ENCODE measurements at places on chromosomes 5 and 9.

DNA sequence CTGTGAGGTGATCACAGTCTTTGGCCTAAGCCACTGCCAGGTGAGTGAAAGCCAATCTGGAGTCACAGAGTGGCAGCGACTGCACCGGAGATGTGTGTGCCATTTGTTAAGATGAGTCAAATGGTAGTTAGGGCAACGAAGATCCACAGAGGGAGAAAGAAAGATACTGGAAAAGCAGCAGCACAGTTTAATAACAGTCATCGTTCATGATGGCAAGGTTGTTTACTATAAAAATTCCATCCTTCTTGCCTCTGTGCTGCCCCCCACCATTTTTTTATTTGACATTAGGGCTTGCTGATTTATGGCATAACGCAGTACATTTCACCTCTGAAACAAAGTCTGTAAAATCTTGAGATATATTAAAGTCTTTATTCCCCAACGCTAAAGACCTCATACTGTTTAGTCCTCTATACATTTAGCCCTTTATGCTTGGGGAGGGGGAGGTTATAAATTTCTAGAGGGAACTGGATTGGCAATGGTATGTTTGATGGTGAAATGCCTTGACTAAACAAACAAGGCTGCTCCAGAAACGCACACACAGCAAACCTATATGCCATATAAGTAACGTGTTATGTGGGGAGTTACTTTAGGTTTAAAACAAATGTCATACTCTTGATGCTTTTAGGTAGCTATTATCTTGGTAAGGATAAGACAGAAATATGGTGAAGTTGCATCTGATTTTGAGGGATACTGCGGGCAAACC is 55.8 kb upstream of the ABL1 start:
- no peak for DNase-seq

GRCh38 chr5:54876976-54877375 is 108.4 kb downstream of the ESM1 start:
- DNase-seq: no peak

DNA sequence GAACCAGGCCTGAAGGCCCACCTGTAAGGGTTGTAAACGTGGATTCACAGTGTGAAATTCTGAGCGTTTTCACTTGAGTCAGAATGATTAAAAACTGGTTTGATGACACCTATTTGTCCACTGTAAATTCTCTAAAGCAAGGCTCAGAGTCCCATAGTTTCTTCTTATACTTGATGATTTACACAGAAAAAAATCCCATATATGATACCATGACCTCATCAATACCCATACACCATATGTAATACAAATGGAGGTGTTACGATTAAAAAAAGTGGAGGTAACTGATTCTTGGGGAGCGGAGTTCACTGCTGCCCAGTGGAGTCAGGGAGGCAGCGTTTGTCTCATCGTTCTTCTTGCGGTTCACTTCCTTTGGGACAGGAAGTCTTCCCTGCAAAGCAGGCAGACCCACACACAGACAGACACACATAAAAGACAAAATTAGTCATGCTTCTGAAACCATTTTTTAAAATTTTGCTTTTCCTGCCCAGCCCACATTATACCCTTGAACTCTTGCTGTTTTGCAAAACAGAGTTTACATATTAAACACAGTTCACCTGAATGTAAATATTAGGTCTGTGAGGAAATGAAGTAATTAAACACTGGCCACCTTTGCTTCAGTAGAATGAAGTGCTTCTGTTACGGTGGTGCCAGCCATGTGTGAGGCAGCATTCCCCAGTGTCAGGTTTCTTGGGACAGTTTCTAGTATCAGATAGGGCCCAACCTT is 26.2 kb downstream of the NREP start:
- no peak for DNase-seq

- no peak for DNase-seq
These were observed 695.5 kb downstream of the SLCO4C1 start for GRCh38 chr5:101600614-101601013.

- peak; percentile 6 for DNase-seq
These were observed 4.3 kb downstream of the MTRR start for GRCh38 chr5:7873216-7873615.

DNA sequence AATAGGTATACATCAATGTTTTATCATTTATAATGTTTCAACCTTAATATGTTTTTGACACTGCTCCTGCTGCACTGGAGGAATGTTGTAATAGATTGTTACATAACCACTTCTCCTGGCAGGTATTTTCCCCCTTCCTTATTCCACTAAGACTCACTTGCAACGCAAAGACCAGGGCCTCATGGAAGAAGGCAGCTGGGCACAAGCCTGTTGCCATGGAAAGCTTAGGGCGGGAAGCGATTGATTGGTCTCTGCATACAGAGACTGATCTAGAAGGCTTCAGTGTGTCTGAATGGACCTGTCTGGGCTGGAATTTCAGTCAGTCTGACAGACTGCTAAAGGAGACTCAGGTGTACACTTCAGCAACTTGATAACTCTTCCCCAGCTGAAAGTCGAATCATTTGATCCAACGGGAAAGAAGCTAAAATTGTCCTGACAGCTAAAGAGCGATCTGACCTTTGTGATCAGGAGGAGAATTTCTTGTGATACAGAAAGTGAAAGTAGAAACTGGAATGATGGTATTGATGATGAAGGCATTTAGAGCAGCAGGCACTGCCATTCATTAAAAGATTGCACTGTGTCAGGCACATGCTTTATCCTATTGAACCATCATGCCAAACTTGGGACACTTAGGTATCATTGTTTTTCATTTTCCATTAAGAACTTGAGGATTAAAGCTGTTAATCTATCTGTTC is 65.1 kb downstream of the GRIA1 start:
- DNase-seq: no peak

DNA sequence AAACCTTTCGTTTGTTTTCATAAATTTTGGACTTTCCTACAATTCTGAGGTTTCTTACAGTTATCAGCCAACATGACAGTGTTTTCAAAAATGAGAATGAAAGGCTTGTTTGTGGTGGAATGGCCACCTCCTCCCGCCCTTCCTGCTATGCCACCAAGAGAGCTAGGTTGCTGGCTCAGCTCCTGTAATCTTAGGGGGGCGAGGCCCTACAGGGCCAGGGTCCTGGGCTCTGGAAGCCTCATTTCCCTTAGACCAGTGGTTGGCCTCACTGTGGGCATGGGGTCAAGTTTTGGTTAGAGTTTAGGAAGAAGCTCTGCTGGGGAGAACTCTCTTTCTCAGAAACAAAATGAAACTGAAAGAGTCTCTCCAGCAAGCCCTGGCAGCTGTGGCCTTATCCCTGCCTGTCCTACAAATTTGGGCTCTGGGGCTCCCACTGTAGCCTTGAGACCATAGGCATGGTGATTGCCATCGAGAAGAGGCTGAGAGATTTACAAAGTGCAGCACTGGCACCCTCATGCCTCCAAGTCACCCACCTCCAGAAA is 66.2 kb downstream of the IRX1 start:
- no peak for DNase-seq

GRCh38 chr5:115262321-115263077 is at the start of gene PGGT1B:
TSS of gene PGGT1B (minus strand) at chr5:115262877. CDS start at chr5:115262851, 26 bp downstream.
- DNase-seq: peak; percentile 58

GRCh38 chr5:40507095-40507494 is 172.6 kb upstream of the PTGER4 start:
- DNase-seq: no peak

GRCh38 chr5:156798201-156798600 is 51.9 kb upstream of the PPP1R2B start:
- DNase-seq: no peak

DNA sequence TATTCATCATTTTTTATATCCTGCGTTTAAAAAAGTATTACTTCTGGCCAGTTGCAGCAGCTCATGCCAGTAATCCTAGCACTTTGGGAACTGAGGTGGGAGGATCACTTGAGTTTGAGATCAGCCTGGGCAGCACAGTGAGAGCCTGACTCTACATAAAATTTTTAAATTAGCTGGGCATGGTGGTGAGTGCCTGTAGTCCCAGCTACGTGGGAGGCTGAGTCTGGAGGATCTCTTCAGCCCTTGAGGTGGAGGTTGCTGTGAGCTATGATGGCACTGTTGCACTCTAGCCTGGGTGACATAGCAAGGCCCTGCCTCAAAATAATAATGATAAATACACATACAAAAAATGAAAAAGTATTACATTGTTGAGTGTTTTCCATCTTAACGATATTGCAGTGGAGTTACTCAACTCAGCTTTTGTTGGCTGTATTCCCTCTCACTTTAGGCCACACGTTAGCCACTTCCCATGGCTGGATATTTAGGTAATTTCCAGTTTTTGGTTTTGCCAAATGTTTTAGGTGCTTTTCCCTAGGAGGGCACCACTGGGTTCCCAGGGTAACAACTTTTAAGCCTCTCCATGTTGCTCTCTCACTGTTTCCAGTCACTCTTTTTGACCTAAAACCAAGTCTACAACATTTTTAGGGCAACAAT is 20.6 kb downstream of the SHB start:
- DNase-seq: no peak

DNA sequence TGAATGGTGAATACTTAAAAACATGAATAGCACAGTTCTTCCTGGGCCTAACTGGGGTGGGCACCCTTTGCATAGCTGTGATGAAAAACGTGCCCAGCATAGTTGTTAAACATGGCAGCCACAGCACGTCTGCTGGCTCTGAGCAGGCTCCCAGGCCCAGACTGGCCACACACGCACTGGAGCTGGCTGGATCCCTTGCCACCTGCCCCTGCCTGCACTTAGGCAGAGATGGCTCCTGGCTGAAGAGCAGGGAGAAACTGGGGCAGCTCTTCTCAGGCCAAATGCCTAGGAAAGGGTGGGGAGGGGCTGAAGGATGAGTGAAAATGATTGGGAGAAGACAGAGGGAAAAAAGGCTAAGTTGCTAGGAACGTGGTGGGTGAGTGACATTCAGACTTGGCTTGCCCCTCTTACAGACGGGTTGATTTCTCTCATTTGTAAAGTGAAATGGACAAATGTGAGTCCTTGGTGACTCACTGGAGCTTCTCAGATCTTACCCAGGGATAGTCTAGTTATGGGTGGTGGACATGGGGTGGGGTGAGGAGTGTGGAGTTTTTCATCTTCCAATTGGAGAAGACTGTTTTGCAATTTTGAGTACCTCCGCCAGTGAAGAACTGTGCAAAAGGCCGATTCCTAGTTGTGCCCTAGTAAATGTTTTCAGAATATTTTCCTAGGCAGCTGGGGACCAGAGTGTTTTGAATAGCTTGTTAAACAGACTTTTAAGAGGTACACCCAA is 42.4 kb downstream of the TRIO start:
- DNase-seq: no peak

- no peak for DNase-seq
These were observed 72.4 kb upstream of the MPDZ start for GRCh38 chr9:13351778-13352386.

GRCh38 chr5:95134326-95134725 is 150.6 kb downstream of the MCTP1 start:
- no peak for DNase-seq

DNA sequence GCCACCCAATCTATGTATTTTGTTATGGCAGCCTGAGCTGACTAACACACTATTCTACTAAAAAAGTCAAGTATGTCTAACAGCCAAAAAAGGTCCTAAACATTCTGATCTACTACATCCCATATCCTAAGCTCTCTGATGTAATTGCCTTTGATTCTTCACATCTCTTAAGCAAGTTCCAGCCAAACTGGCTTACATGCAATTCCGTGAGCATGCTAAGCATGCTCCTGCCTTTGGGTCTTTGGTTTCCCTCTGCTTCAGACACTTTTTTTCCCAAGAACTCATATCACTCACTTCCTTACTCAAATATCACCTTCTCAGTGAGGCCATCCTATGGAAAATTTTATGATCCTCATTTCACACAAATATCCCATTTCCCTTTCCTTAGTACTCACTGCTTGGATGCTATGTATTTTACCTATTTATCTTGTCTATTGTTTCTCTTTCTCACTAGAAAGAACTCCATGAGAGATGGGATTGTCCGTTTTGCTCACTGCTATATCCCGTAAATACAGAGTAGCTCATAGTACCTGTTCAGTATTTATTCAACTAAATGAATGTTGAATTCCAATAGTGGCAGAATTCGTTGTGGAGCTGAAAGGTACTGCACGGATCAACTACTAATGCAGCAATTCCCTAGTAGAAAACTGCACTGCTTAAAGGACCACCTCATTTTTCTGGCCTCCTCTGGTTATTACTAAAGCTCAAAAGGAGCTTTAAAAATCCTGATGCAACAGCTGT is 2.3 kb upstream of the SLC12A2 start:
- no peak for DNase-seq

- DNase-seq: no peak
These were observed 31.5 kb downstream of the PAX5 start for GRCh38 chr9:37002413-37003217.

DNA sequence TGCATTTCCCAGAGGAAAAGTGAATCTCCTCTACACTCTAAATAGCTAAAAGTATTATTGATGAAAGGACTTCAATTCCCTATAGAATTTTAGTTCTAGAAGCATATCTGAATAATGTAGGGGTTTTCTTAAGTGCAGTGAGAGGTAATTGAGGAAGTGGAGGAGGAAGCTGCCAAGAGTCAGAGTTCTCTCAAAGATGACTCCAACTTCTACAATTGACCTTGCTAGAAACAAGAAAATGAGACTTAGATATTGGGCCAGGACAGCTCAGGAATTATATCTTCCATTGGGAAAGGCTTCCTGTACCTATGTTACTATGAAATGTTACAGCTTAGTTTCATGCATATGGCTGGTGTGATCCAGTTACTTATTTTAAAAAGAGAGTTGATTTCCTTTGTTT is 10.4 kb upstream of the F2R start:
- no peak for DNase-seq

- DNase-seq: no peak
These were observed 22.4 kb downstream of the CXXC5 start for GRCh38 chr5:139670369-139671095.

DNA sequence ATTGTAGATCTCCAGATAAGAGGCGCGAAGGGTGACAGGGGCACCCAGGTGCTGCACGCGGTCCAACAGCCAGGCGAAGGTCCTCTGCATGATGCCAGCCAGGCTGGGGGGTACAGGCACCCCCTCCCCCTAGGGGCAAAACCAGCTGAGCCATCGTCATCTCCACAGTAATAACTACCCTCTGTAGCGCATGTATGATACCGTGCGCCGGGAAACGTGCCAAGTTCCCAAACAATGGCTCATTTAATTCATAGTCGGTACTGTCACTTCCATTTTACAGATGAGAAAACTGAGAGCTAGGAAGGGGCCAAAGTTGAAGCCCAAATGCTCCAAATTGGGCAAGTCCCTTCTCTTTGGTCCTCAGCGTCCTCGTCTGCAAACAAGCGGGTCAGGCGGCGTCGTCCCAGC is 1.5 kb downstream of the KIF12 start:
- DNase-seq: no peak

GRCh38 chr9:2478421-2478820 is 143.2 kb upstream of the VLDLR start:
- no peak for DNase-seq

DNA sequence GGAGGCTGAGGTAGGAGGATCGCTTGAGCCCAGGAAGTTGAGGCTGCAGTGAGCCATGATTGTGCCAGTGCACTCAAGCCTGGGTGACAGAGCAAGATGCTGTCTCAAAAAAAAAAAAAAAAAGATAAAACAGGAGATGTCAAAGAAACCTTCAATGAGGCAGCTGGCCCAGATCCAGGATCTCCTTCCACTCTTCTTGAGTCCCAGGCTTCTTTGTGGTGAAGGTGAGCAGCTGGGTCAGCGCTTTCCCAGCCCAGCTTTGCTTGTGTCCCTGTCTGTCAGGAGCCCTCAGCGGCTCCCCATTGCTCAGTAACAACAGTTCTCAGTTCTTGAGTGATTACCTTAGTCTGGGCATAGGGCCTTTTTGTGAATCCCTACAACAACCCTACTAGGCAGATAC is 69.4 kb upstream of the PSD2 start:
- DNase-seq: no peak
